ENCODE measurements at places on chromosomes 11 and 22.

- DNase-seq: no peak
These were observed 3.2 kb downstream of the MMP11 start for GRCh38 chr22:23775779-23776375.

- no peak for DNase-seq
These were observed 103.3 kb upstream of the ANO5 start for GRCh38 chr11:22089609-22090008.

- no peak for DNase-seq
These were observed 572.5 kb upstream of the ISX start for GRCh38 chr22:34493486-34493885.

DNA sequence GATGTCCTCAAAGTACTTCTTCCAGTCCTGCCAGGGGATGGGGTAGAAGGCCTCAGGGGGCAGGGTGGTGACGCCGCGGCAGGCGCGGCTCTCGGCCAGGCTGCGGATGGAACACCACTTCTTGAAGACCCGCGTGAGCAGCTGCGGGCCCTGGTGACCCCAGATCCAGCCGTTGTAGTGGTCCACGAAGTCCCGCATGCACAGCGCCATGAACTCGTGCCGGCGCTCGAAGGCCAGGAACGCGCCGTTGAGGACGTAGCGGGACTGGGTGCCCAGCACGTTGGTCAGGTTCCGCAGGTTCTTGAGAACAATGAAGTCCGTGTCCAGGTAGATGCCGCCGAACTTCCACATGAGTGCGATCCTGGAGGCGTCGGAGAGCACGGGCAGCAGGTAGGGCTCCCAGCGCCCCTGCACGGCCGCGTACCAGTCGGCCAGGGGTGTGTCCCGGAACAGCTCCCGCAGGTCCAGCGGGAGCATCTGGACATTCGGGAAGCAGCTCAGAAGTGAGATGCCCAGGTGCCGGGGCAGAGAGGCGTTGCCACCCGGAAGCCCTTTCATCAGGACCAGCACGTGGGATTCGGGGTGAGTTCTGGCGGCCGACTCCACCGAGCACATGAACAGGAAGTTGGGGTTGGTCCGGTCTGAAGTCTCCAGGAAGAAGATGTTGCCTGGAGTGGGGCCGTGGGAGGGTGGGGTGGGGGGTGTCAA, 27.5 kb downstream of the A4GALT start:
- DNase-seq: no peak

- DNase-seq: no peak
These were observed 22.0 kb upstream of the ZC3H12C start for GRCh38 chr11:110071197-110071596.

- no peak for DNase-seq
These were observed 58.4 kb upstream of the NUP50 start for GRCh38 chr22:45105281-45105702.

DNA sequence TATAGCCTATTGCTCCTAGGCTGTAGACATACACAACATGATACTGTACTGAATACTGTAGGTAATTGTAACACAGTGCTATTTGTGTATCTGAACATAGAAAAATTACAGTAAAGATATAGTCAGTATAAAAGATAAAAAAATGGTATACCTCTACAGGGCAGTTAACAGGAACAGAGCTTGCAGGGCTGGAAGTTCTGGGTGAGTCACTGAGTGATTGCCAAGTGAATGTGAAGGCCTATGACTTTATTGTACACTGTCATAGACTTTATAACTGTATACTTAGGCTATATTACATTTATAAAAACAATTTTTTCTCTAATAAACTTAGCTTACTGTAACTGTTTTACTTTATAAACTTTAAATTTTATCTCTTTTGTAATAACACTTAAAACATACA, 332.4 kb upstream of the ARHGAP42 start:
- no peak for DNase-seq

- peak; percentile 99 for DNase-seq
These were observed at the start of gene SLC37A4 for GRCh38 chr11:119030329-119031047. SLC37A4 (minus strand) TSS chr11:119030877.

DNA sequence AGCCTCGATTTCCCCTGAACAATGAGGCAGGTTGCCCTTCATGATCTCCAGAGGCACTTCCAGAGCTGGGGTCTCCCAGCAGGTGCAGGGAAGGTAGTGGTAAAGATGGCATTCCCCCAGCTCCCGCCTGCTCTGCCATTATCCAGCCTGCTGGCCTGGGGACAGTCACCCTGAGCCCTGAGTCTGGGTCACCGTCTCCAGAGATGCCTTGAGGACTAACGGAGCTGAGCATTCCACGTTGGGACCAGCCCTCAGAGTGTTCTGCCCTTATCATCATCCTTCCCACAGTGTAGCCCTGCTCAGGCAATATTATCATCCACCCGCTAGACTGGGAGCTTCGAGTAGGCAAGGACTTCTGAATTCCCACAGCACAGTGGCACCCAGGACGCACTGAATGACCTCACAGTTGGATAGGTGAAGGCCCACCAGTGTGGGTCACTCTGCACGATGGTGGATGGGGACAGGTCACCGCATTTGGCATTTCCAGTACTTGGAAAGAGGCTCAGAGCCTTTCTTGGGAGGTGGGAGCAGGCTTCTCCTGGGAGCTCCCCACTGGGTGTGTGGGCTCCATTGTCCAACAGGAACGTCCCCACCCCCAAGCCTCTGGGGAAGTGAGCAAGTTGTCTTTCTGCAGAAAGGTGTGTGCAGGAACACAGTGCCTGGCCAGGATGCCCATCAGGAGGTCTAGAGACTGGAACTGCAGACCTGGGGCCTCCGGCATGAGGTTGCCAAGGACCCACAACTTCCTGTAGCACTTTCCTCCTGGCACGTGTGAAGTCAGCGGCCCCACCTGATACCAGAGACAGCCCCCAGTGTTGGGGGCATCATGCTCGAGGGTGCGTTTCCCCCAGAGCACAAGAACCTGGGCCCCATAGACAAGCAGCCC, 51.4 kb upstream of the WNT7B start:
- DNase-seq: no peak

DNA sequence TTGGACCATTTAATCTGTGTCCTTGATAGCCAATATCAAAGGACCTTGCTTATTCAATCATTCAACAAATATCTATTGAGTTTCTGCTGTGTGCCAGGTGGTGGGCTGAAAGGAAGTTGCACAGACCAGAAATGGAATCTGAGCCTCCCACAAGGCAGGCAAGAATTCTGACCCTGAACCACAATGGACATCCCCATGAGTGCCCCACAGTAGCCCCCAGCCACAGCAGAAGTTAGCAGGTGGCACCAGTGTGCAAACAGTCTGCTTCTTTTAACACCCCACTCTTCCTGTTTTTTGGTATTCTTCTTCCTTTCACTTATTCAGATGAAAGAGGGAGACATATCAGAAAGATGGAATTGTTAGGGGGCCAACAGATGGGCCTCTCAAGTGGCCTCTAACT, 12.2 kb upstream of the SERPING1 start:
- DNase-seq: no peak

- DNase-seq: no peak
These were observed 252.6 kb upstream of the B3GAT1 start for GRCh38 chr11:134664447-134665187.

GRCh38 chr11:30853439-30853838, 267.3 kb upstream of the MPPED2 start:
- no peak for DNase-seq

DNA sequence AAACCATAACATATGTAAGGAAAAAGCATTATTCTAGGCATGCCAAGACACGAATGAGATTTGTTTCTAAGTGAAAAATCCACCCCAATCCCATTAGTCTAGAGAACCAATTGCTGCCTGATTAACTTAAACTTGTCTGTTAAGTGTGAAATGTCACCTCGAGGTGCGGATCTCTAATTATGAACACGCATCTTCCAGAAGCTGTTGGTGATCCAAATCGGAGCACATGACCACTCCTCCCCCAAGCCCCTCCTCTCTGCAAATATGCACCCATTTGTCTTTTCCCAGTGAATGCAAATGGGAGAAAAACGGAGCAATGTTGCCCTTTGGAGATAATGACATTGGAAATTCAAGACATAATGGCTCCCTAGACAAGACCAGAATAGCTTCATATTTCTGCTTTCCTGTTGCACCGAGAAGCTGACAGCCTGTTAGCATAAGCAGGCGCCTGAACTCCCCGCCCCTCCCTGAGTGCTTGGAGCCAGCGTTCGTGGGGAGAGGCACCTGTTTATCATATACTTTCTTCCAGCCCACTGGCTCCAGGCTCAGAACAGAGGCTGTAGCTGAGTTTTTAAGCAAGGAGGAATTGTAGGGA, 6.0 kb upstream of the FXYD6 start:
- DNase-seq: peak; percentile 31

- no peak for DNase-seq
These were observed 88.6 kb downstream of the BCR start for GRCh38 chr22:23268877-23269276.

GRCh38 chr11:69576069-69576782, 64.7 kb upstream of the CCND1 start:
- DNase-seq: no peak

DNA sequence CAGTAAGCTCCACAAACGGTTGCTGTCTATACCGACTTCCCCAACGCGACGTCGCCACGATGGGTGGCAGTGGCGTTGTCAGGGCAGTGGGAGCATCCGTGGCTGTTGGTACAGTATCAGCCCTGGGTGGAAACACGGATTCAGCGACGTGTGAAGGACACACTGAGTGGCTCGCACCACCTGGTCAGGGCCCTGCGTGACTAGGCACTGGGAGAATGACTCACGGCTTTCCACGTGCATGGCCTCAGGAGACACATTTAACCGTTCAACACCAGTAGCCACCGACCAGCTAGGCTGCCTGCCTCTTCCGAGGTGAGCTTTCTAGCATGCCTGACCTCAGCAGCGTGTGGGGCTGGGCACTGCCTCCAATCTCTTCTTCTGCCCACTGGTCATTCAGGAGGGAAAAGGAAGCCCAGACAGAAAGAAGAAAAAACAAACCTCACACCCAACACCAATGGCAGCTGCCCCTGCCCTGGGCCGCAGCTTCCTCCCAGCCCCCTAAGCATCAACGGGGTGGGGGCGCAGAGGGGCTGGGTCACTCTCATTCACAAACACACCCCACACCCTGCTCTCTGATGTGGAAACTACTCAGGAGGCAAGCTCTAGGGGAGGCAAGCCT, 59.0 kb downstream of the MYH9 start:
- no peak for DNase-seq

DNA sequence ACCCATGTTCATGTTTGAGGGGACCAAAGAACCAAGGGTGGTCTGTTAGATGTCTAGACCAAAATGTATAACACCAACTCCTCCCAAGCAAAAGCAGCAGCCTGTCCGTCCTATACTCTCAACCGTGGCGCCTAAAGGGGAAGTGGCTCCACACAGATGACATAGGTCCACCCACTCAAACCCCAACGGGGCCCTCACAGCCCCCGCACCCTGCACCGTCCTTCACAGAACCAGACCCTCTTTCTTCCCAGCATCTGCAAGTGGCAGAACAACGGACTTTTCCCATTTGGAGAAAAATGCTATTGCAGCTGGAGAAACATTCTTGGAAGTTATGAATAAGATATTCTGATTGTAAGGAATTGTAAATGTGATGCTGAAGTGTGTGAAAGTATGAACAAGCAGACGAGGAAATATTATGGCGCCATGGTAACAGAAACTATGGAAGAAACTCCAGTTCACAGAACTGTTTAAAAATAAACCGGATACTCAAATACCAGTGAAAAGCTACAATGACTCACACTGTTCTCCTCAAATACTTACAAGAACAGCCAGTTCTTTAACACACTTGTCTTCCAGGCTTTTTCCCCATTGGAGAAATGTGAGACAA, 76.5 kb upstream of the ARFGAP3 start:
- no peak for DNase-seq

DNA sequence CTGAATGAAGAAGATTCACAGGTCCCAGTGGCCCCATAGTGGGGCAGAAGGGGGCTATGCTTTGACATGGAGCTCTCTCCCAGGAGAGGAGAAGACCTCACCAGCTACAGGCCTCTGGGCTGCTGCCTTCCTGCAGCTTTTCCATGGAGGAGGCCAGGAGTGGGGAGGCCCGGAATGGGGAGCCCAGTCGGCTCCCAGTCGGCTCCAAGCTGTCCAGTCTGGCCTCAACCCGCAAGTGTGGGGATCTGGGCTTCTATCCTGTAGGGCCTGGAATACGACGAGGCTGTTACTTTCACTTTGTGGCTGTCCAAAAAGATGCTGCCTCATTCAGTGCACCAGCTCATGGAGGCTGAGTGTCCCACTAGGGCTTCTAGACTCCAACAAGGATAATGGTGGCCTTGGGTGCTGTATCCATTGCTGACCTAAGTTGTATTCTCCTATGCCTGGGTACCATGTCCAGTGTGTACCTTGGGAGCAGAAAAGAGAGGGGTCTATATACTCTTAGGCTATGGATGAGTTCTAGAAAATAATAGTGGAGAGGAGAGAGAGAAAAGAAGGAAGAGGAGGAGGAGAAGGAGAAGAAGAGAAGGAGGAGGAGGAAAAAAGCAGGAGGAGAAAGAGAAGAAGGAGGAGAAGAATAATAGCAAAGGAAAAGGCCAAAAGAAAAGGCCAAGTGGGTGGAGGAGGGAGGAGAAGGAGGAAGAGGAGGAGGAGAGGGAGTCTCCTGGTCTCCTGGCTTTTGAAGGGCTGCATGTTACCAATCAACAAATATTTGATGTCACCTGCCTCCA, 1.1 kb downstream of the MYO18B start:
- DNase-seq: no peak

- DNase-seq: no peak
These were observed 20.6 kb upstream of the TLCD5 start for GRCh38 chr11:120304526-120304925.

- no peak for DNase-seq
These were observed 197.5 kb upstream of the B3GAT1 start for GRCh38 chr11:134609361-134610115.

DNA sequence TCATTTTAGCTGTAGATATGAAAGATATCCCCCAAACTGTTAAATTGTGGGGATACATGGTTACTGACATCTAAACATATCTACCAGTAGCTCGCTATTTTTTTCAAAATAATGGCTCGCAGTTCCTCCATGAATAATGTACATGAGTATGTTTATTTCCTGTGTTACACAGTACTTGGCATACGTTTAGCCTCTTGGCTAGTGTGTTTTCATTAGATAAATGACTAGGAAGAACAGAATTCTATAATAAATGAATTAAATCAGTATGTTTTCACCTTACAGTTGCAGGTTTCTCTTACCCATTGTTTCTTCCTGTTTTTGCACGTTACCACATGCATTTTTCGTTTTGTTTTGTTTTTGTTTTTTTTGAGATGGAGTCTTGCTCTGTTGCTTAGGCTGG, 21.8 kb downstream of the RNF169 start:
- DNase-seq: no peak

- DNase-seq: no peak
These were observed 7.2 kb downstream of the DTX4 start for GRCh38 chr11:59179121-59179520.
